T-cell (primary cell): ENCODE measurements at places on chromosomes 5 and 9.

- DNase-seq: no peak
Observed at GRCh38 chr5:72064801-72065570, 42.3 kb upstream of the MAP1B start.

GRCh38 chr9:111108946-111109345 lies 70.7 kb upstream of the LPAR1 start:
- DNase-seq: no peak

DNA sequence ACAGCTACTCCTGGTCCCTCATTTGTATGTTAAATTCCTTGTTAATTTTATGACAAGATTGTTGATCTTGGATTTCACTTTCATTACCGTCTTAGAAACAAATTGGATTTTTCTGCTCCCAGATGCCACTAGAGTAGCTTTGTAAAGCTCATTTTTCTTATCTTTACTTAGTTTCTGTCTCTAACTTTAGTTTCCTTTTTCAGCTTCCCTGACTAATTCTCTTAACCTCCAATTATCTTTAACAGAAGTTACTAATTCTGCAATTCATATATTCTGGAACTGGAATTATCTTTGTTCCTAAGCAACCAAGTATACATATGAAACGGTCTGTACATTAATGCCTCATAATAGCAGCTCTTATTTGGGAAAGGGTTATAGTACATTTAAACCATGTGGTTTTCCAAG lies 16.7 kb downstream of the ITGA1 start:
- DNase-seq: no peak

GRCh38 chr5:132673939-132674630 lies at the start of gene IL4:
IL4 (plus strand) TSS chr5:132673989; CDS start chr5:132674051, 62 bp downstream.
- DNase-seq: no peak

DNA sequence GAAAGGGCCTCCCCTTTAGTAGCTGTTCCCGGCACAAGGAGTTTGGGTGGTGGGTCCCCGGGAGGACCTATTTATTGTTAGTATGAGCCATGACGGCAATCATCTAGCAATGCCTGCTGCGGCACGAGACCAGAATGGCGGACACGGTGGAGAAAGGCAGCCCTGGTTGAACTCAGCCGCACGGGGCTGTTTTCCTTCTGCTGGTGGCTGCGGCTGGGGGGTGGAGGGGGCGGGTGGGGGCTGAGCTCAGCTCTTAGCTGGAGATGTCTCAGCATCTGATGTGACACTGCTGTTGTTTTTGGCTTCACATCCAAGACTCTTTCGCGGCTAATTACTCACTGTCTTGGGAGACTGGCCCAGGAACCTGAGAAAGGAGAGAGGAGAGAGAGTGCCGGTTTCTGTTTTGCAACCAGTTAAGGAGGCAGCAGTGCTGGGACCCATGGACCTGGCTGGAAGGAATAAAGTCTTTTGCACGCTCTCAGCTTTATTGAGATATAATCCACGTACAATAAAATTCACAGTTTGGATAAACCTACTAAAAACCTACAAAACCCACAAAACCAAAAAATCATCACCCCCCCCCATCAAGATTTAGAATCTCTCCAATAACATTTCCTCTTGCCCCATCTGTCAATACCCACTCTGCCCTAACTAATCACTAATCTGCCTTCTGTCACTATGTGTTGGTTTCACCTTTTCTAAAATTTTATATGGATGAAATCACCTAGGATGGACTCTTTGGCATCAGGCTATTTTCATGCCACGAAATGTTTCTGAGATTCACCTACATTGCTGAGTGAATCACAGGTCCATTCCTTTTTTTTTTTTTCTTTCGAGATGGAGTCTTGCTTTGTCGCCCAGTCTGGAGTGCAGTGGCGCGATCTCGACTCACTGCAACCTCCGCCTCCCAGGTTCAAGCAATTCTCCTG lies 81.8 kb upstream of the NEURL1B start:
- DNase-seq: no peak

DNA sequence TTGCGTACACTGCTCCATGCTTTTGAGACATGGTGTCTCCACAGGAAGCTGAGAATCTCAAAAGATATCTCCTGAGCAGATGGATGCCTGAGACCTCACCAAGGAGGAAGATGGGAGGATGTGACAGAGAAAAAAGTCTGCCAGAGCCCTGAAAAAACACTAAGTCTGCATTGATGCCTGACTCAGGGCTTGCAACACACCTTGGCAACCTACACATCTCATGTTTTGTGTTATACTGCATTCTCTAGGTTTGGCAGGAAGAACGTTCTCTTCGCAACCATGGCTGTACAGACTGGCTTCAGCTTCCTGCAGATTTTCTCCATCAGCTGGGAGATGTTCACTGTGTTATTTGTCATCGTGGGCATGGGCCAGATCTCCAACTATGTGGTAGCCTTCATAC lies 19.2 kb downstream of the SLC22A4 start:
- DNase-seq: no peak

DNA sequence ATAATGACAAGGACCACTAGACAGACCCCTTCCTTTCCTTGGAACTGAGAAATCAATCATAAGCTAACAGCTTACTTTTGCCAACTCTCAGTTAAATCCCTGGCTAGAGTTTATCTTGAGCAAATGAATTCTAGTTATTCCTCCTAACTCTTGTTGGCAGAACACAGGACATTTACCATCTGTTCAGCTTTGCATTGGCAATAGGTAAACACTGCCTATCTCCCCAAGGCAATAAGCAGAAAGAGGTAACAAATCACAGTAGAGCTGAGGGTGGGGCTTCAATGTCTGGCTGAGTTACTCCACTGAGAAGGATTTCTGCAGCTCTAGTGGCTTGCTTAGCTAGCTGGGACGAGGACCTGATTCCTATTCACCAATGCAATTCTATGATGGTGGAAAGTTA lies 503.3 kb upstream of the GRIA1 start:
- no peak for DNase-seq
